Left lung (tissue), 14 donors: ENCODE measurements at places on chromosomes 2 and 18. TPM values are rescaled to one million over a fixed set of nuclear protein-coding genes. Genes with fewer than 3 reads are reported as not detected.
A peak's percentile ranks its signal among the peaks of the same experiment; 100 is the strongest.

Gene SERPINB13
- total RNA-seq = not detected

Gene DOK1
- total RNA-seq = 26.7 TPM

GRCh38 chr2:177396703-177397460, 4.3 kb downstream of the AGPS start:
- DNase-seq = no peak

- no peak for DNase-seq
Measured at GRCh38 chr2:157076526-157077161, 180.9 kb upstream of the GALNT5 start.

- DNase-seq = no peak
Measured at GRCh38 chr2:33091541-33092123, 144.9 kb downstream of the LTBP1 start.

GRCh38 chr2:101846973-101847372, 144.8 kb upstream of the IL1R2 start:
- no peak for DNase-seq

DNA sequence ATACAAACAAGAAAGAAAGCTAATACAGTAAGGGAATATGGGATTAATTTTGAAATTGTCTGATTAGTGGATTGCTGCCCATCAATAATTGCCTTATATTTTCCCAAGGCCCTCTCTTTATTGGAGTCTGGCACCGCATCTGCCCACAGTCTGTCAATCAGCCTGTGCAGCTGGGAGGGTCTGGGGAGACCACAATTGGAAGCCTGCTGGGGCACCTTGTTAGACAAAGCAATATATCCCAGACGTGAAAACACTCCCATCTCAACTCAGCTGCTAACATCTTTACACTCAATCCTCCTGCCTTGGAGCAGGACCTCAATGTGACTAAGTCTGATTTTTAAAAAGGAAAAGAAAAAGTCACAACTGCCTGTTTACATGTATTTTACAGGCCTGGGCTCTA, 258.6 kb downstream of the SRBD1 start:
- DNase-seq = no peak

Gene CCDC141
- 29.6 TPM for total RNA-seq

GRCh38 chr2:39119732-39120520, 925 bp downstream of the SOS1 start:
- DNase-seq = peak; percentile 64

Gene ARHGAP28
- 18.9 TPM for total RNA-seq

Gene STPG4
- total RNA-seq = 1.0 TPM

Gene TRIB2
- total RNA-seq = 39.7 TPM

DNA sequence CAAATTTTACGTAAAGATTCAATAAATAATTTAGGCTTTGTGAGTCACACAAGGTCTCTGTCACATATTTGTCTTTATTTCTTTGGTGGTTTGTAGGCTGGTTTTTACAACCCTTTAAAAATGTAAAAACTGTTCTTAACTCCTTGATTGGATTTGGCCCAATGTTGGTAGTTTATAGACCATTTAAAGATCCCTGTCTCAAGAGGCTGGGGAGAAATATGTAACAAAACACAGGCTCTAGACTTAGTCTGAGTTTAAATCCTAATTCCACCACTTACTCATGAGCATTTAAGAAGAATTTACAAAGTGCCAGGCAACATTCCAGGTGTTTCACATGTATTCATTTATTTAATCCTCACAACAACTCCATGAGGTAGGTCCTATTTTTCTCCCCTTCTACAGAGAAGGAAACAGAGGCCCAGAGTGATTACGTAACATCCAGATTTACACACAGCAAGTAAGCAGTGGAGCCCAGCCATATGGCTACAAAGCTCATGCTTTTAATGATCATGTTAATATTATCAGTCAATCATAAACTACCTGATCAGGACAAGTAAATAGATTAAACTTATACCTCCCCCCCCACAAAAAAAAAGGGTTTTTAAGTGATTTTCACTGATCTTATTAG, 416.6 kb upstream of the ACVR2A start:
- no peak for DNase-seq

- DNase-seq = no peak
Measured at GRCh38 chr18:45664824-45665763, 49.8 kb downstream of the SLC14A2 start.

DNA sequence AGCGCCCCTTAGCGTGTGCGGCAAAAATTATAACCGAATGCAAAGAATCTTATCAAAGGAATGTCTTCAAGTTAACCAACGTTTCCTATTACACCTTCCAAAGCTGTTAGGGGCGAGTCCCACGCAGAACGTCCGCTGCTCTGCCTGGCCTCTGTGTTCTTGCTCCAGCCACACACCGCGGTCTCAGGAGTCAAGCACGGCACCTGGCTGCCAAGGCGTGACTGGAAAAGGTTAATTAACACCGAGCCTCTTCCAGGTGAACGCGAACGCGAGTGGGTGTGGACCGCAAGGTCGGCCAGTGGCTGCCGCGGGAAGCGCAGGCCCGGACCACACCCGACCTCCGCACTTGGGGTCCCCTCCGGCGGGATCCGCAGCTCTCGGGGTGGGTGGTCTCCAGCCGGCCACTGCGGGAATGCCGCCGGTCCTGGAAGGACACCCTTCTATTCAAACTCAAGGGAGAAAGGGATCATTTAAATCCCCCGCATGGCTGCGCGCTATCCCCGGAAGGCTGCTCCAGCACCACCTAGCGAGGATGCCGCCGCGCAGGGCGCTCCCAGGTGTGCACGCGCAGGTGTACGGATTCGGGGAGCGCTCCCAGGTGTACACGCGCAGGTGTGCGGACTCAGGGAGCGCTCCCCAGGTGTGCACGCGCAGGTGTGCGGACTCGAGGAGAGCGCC, 830 bp downstream of the CYB5A start:
- DNase-seq = no peak

DNA sequence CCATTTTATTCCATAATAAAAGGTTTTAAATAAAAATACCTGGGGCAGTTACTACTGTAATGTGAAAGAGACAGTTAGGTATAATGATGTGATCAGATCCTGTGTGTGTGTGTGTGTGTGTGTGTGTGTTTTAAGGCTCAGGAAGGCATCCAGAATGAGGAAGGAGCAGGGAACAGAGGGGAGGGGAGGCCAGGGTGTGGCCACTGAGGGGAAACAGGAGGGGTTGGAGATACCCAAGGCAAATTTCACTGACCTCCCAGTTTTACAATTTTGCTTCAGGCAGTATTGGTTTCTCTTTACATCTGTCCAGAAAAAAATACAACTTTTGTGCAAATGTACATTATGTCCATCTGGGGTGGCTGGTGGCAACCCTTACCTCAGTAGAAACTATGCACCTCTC, 163.5 kb upstream of the FBXO11 start:
- DNase-seq = no peak

Gene MPP4
- not detected for total RNA-seq

GRCh38 chr18:9087144-9087543, 15.4 kb upstream of the NDUFV2 start:
- no peak for DNase-seq

Gene PARD6G
- total RNA-seq = 6.9 TPM

Gene CYP27C1
- total RNA-seq = 0.10 TPM

DNA sequence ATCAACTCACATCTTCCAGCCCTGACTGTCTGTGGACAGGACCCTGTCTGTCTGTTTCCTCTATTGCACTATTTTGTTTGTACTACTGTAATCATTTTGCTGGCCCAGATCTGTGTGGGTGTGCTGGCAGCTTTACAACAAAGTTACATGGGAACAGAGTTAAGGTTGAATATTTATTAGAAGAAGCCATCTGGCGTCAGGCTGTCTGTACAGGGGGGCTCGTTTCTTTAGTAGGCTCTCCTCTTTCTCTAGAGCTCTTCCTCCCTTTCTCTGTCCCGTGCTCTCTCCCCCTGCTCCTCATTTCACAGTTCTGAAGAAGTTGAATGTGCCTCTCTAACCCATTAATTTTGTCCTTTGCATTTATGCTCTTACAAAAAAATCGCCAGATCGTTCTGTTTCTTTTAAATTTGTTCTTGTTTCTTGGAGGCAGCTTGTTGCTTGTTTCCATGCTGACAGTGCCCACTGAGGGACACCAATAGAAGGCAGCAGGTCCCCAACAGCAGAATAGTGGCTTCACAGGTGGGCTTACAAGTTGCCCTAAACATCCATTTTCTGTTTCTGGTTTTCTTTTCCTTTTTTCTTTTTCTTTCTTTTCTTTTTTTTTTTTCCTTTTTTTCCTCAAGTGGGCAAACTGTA, 315.2 kb upstream of the ZEB2 start:
- no peak for DNase-seq

Gene GPBAR1
- total RNA-seq = 4.3 TPM

DNA sequence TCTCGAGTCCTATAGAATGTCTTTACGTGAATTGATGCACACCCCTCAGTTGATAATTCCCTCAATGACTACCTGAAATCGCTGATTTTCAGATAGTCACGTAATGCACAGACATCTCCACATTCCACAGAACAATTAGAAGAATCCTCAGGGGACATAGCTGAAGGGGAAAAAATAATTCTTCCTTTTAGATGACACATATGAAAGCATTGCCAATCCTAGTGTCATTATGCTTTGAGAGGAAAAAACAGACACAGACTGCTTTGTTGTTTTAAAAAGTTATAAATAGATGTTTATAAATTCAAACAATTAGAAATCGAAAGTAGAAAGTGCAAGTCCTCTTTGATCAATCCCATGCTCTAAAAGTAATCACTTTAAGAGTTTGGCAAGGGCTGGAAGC, 100.6 kb upstream of the FN1 start:
- no peak for DNase-seq

Gene PRSS56
- total RNA-seq = not detected

- no peak for DNase-seq
Measured at GRCh38 chr18:40215979-40216378, 1739.1 kb upstream of the PIK3C3 start.

DNA sequence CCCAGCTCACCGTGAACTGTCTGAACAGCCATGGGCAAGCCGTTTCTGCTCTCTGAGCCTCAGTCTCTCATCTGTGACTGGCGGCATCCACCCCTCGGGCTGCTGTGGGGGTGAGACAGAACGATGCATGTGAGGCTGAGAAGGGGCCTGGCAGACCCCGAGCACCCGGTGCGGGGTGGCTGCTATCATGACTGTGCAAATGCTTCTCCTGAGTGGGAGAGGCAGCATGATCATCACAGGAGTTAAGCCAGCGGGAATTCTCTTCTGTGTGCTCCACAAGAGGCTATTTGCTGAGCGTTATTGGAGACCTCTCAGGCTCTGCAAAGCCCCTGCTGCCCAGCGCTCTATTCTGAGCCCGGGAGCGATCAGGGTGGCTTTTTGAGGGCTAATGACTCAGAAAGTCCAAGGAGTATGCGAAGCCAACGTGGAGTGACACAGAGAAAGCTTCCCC, 45.8 kb upstream of the ID2 start:
- no peak for DNase-seq

DNA sequence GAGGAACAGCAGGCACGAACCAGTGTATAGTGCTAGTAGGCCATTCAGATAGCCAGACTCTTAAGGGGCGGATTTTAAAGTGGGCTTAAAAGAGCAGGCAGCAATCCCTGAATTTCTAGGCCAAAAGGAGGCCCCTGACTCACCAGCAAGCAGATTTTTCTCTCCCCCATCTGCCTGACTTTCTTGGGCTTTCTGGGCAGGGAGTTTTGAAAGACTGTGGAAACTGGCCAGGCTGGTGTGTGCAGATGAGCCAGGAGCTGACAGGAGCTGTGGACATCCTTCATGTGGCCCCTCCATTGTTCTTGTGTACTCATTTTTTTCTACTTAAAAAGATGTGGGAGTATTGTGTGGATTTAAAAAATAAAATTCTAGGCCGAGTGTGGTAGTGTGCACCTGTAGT, 59.0 kb downstream of the GLI2 start:
- no peak for DNase-seq
